ENCODE measurements at places on chromosomes 1 and 21. TPM values are rescaled to one million over a fixed set of nuclear protein-coding genes. Genes with fewer than 3 reads are reported as not detected.
A peak's percentile ranks its signal among the peaks of the same experiment; 100 is the strongest.

- H3K4me1 ChIP-seq = peaks cover 6% of the 10 kb centered on the region
- no peaks in the 10 kb centered on the region for H3K27me3 ChIP-seq
- H3K27ac ChIP-seq = peak overlapping the region; percentile 65
- peaks cover 38% of the 10 kb centered on the region for H3K36me3 ChIP-seq
Measured at GRCh38 chr1:183543619-183544204, 46.5 kb downstream of the NCF2 start.

DNA sequence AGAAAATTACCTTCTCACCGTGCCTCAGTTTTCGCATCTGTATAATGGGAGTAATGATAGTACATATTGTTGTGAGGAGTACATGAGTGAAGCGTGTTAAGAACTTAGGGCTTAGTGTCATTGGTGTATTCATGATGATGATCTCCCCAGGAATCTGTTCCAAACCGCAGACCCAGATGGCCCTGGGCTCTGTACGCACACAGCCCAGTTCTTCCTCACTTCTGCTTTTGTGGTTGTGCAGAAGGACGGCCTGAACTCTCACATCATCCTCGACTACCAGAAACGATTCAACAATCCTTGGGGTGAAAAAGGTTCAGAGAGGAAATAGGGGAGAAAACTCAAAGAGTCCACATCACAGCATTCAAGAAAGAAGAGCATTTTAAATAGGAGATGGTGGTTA is 323.0 kb downstream of the CAMTA1 start:
- no peaks in the 10 kb centered on the region for H3K36me3 ChIP-seq
- H3K27ac ChIP-seq = no peak overlapping the region
- H3K27me3 ChIP-seq = no peaks in the 10 kb centered on the region
- DNase-seq = no peak
- H3K4me3 ChIP-seq = no peak overlapping the region
- no peaks in the 10 kb centered on the region for H3K4me1 ChIP-seq

DNA sequence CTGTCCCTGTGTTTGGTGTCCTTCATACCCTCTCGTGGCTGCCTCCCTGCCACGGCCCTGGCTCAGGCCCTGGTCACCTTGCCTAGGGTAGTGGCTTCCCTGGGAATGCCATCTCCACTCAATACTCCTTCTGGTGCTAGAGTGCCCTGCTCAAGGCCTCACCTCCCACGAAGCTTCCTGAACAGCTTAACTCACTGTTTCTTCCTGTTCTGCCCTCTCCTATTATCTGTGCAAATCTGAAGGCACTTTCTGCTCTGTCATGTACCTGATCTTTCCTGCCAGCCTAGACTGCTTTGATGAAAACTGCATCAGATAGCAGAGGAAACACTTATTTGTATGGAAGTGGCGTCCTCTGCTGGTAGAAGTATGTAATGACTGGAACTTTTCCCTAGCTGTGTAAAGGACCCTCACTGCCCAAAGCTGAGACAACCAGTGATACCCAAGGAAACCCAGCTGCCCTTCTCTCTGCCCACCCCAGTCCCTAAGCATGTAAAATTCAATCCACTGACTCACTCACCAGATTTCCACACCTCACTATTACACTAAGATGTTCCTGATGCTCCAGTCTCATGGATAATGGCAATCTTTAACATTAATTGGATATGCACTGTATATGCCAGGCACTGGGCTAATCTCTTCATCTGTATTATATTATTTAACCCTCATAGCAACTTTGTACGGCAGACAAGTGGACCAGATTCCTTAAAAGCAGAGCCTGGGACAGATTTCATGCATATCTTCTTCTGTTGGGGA is 36.2 kb upstream of the BTG2 start:
- no peak overlapping the region for H3K27ac ChIP-seq
- no peaks in the 10 kb centered on the region for H3K27me3 ChIP-seq
- DNase-seq = no peak

DNA sequence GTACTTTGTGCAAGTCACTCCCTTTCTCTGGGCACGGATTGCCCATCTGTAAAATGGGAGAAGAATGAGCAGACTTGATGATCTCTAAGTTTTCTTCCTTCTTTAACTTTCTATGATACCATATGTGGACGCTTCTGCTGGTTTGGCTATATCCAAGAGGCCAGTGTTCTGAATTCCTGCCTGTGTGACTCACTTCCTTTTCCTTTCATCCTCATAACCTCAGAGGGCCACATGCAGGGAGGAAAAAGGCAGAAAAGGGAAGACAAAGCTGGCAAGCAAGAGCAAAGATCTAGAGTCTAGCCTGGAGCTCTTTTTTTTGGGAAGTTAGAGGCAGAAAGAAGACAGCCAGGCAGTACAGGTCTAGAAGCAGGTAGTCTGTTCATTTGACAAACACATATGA is 151.2 kb downstream of the OMA1 start:
- H3K27me3 ChIP-seq = no peaks in the 10 kb centered on the region
- H3K4me1 ChIP-seq = no peaks in the 10 kb centered on the region
- no peak for DNase-seq
- no peak overlapping the region for H3K4me3 ChIP-seq

LYST gene
- 30.3 TPM for total RNA-seq

AMY1C gene
- not detected for total RNA-seq

SUSD4 gene
- 14.0 TPM for total RNA-seq

ICOSLG gene
- 10.2 TPM for total RNA-seq

- no peak overlapping the region for H3K4me3 ChIP-seq
- H3K27ac ChIP-seq = no peak overlapping the region
- H3K27me3 ChIP-seq = no peaks in the 10 kb centered on the region
- H3K4me1 ChIP-seq = no peaks in the 10 kb centered on the region
- H3K36me3 ChIP-seq = no peaks in the 10 kb centered on the region
- DNase-seq = no peak
Measured at GRCh38 chr1:95223110-95223509, 10.9 kb upstream of the RWDD3 start.

- DNase-seq = no peak
- H3K4me3 ChIP-seq = no peak overlapping the region
- no peak overlapping the region for H3K27ac ChIP-seq
Measured at GRCh38 chr1:244674446-244674845, 21.5 kb downstream of the DESI2 start.

DNA sequence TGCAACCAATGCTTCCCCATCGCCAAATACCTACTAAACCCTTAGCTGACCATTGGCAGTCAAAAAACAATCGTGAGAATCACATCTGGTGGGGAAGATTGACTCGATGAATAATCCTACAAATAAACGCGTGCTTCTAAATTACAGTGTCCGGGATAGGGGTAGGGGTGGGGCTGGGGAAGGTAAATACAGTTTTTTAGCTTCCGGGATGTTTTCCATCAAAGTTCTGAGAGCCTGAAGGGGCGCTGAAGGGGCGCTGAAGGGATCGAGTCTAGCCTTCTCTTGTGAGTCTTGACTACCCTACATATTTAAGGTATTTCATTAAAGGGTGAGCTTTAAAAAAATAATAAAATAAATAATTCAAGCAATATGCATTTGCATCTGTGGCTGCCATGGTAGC is 40.5 kb downstream of the RRAGC start:
- no peaks in the 10 kb centered on the region for H3K27me3 ChIP-seq
- H3K36me3 ChIP-seq = no peaks in the 10 kb centered on the region
- H3K27ac ChIP-seq = no peak overlapping the region
- no peak overlapping the region for H3K4me3 ChIP-seq

- no peak overlapping the region for H3K27ac ChIP-seq
- no peak overlapping the region for H3K4me3 ChIP-seq
- DNase-seq = no peak
- H3K27me3 ChIP-seq = no peaks in the 10 kb centered on the region
Measured at GRCh38 chr1:227049253-227049652, 109.2 kb downstream of the COQ8A start.

GRCh38 chr1:211326140-211326527 is 499 bp upstream of the TRAF5 start:
- H3K4me1 ChIP-seq = peaks cover 7% of the 10 kb centered on the region
- H3K27me3 ChIP-seq = no peaks in the 10 kb centered on the region
- H3K27ac ChIP-seq = peak overlapping the region; percentile 80

DNA sequence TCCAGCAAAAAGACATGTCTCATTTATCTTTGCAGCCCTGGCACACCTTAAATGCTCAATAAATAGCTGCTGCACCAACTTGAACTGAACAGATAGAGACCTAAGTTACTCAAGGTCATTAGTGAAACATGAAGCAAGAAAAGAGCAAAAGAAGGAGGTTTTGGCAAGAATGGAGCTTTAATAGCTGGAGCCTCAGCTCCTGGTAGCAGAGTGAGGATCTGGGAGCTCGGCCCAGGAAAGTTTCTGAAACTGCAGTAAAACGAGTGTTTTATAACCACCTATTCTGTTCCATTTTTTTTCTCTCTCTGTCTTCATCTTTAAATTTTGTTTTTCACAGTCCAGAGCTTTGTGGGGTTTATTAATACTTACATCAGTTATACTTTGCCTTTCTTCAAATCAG is 207.5 kb downstream of the SETD4 start:
- no peak overlapping the region for H3K27ac ChIP-seq
- DNase-seq = no peak
- no peak overlapping the region for H3K4me3 ChIP-seq
- H3K4me1 ChIP-seq = no peaks in the 10 kb centered on the region
- no peaks in the 10 kb centered on the region for H3K36me3 ChIP-seq

DNA sequence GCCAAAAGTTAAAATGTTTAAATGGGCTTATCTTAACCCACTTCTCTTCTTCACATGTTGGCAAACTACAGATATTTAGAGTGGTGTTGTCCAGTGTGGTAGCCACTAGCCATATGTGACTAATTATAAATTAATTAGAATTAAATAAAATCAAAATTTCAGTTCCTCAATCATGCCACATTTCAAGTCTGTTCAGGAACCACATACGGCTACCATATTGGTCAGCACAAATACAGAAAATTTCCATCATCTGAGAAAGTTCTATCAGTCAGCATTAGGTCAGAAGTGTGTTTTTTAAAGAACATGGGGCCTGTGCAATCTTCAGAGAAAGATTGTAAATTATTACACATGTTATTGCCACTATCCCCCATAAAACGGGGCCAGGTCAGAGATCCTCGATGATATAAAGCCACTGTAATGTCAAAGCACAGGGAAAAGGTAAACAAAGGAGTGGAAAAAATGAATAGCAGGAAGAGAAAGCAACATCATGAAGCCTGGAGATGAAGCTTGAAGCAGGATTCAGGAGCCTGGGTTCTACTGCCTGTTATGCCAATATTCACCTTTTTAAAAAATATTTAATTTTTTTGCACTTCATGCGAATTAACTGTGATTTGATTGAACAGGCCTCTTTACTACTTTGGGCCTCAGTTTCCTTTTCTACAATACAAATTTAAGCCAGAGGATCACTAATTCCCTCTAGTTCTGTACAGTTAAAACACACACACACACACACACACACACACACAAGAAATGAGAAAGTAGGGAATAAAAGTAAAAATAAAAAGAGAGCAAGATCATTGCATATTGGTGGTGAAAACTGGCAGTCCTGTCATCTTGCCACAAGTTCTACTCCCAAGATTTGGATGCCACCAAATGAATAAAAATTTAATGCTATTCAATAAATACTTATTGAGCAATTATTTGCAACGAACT is 2.3 kb downstream of the RSBN1 start:
- no peak overlapping the region for H3K27ac ChIP-seq
- H3K4me1 ChIP-seq = no peaks in the 10 kb centered on the region
- H3K4me3 ChIP-seq = peak overlapping the region; percentile 42
- no peaks in the 10 kb centered on the region for H3K36me3 ChIP-seq

- H3K27me3 ChIP-seq = no peaks in the 10 kb centered on the region
- no peaks in the 10 kb centered on the region for H3K4me1 ChIP-seq
- H3K36me3 ChIP-seq = peaks cover 15% of the 10 kb centered on the region
- no peak for DNase-seq
- no peak overlapping the region for H3K27ac ChIP-seq
- no peak overlapping the region for H3K4me3 ChIP-seq
Measured at GRCh38 chr1:226643177-226643576, 94.6 kb downstream of the STUM start.

DNA sequence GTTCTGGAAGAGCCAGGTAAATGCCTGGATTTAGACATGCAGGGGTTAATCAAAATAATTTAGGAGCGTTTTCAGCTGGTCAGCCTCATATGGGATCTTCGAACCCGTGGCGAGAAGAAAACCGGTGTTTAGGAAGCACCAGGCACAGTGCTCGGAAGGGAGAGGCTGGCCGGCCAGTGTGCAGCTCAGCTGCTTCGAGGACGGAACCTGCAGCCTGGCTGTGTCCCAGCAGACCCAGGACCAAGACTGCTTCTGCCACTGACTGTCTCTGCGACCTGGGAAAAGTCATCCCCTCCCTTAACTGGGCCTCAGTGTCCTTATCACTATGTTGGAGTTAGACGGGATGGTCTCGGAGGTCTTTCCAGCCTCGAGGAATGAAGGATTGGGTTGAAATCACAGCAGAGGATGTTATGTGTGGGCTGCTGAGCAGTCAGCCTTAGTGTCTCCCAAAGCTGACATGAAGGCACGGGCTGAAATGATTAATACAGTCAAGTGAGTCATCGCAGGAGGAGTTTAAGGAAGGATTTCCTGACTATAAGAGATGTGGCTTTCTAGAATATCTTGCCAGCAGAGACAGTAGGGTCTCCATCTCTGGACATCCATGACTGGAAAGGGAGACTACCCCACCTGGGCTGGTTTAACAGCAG is 20.8 kb downstream of the PPFIA4 start:
- no peaks in the 10 kb centered on the region for H3K27me3 ChIP-seq
- no peaks in the 10 kb centered on the region for H3K36me3 ChIP-seq
- no peak for DNase-seq

GRCh38 chr1:9200441-9200840 is 34.1 kb upstream of the H6PD start:
- H3K36me3 ChIP-seq = no peaks in the 10 kb centered on the region
- H3K4me3 ChIP-seq = no peak overlapping the region
- H3K4me1 ChIP-seq = peaks cover 5% of the 10 kb centered on the region
- peaks cover 28% of the 10 kb centered on the region for H3K27me3 ChIP-seq

SLAMF6 gene
- 5.5 TPM for total RNA-seq

SAMD13 gene
- total RNA-seq = 4.5 TPM

- H3K36me3 ChIP-seq = no peaks in the 10 kb centered on the region
- H3K27me3 ChIP-seq = no peaks in the 10 kb centered on the region
- peak overlapping the region; percentile 83 for H3K27ac ChIP-seq
Measured at GRCh38 chr1:1013922-1014648, 788 bp downstream of the ISG15 start.

GRCh38 chr1:36764798-36765197 is 269.5 kb downstream of the GRIK3 start:
- no peak for DNase-seq
- no peak overlapping the region for H3K4me3 ChIP-seq
- H3K27ac ChIP-seq = no peak overlapping the region

CR1L gene
- total RNA-seq = 0.44 TPM
